Endodermal cell (in vitro differentiated cells): ENCODE measurements at places on chromosomes 4 and X.

GRCh38 chr4:139084804-139085093 lies 69.2 kb downstream of the NOCT start:
- DNase-seq = no peak

- DNase-seq = peak; percentile 5
Observed at GRCh38 chr4:5433196-5433595, 275.2 kb downstream of the EVC2 start.

DNA sequence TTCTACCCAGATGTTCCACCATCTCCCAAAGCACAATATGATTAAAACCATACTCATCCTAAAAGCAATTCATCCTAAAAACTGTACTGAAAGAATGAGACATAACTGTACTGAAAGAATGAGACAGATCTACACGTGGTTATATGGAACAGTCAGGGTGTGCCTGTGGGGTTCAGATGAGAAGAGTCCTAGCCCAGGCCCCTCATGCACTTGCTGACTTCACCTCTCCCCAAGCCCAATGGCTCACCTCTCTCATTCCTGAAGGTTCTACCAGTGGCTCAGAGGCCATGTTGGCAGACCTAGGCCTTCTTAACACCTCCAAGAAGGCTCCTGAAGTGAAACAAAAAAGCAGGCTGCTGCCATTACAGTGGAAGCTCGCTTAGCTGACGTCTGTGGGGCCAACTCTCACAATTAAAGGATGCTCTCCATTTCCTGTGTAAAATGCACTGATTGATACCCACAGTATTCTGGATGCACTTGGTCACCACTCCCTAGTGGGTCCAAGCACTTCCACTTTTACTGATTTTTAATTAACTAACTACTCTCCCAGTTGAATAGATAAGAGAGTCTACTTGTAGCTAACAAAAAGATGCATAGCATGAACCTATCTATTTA lies 3.8 kb downstream of the PLAC1 start:
- DNase-seq = no peak

- peak; percentile 60 for DNase-seq
Observed at GRCh38 chrX:48696909-48697727, 584 bp downstream of the SUV39H1 start.

DNA sequence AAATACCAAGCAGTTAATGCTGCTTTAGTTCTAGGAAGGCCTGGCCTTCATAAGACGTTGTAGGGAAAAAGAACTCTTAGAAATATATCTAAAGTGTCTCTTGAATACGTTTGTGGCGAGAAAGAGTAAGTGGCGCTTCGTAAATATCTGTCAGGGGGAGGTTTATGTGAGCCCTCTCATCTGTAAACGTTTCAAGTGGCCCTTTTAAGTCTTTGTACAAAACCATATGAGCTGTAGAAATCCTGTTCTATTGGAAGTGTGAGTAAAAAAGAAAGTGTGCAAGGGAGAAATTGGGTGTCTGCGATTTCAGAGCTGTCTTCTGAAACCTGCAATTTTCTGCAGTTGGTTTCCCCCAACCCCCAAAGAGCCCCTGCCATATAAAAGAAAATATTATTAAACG lies 8.6 kb upstream of the INTU start:
- DNase-seq = no peak

DNA sequence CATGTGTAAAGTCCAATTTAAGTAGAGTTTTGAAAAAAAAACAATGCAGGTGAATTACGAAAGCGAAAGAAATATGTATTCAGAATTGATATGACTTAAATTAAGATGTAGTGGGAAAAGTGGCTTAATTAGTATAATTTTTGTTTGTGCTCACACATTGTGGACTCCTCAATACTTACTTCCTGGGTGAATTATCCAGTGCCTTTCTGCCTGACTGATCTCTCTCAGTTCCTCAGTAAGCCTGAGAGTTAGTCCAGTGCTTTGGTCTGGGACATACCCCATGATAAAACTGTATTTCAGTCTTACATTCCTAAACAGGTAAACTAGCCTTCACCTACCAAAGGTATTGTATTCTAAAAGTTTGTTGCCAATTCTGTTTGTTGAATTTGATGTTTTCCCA lies 8.4 kb downstream of the PGAM4 start:
- DNase-seq = no peak

DNA sequence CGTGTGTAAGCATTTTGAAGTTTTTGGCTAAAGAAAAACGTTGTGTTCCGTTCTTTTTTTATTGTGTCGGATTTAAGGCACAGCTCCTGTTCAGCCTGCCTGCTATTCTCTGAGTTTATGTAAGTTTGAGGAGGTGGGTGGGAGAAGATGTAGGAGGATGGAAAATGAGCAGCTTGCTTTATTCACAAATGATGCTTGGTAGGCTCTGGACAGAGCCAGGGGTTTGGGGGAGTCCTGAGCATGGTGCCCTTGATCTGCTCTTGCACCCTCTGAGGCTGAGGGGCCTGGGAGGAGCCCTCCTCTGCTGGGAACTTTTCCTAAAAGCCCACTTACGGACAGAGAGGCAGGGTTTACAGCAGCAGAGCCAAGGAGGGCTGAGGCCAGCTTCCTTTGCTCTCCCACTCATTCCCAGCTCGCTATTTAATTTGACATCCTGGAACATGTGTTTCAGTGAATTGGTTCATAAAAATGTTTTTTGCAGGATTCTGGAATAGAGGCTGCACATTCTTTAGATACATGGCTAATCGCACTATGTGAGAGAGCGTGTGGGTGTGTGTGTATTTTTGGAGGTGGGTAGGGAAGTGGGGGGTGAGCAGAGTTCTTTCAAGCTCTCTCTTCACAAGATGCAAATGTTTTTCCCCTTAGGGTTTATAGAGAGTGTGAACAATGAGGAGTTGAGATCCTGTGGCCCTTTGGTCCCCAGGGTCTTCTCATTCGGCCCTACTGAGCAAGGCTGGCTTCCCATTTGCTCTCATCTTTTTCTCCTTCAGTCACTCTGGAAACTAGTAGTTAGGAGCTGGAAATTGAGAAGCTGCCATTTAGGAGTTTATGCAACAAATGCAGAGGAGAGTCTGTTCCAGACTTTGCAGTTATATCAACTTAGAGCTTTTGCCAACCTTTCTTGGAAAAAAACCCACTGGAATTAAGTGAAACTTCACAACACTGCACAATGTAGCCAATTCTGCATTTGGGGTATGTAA lies 32.1 kb downstream of the TMEM131L start:
- no peak for DNase-seq

GRCh38 chr4:153464068-153464467 lies 2.1 kb upstream of the TMEM131L start:
- no peak for DNase-seq

DNA sequence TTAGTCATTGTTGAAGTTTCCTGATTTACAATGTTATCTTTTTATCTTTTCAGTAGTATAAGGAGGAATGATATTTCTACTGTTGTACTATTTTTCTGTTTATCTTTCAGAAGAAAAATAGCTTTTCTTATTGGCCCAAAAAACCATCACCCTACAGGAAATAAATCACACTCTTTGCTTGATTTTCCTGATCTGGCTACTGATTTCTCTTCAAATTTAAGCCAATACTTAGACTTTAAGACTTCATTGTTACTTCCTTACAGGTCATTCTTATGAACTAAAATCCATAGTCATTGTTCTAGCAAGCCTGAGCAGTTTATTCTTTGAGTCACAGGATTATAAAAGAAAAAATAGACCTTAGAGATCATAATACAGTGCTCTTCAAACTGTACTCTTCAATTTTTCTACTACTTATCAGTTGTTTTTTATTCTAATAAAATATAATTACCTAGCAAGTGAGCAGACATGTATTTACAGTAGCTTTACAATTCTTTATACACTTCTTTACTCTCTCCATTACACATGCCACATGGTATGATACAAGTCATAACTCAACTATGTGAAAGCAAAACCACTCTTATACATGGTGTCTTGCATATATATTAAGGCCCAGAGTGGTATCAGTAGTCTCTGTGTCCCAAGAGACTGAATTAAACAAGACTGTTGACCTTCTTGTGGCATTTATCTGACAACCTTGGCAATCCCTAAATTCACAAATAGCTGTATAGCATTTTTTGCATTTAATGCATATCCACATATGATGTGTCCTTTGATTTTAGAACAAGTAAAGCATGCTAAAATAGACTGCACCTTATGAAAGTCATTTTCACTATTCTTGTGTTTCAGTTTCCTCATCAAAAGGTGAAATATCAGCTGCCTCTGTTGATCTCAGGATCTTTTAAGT lies 47.9 kb downstream of the TET2 start:
- DNase-seq = no peak

DNA sequence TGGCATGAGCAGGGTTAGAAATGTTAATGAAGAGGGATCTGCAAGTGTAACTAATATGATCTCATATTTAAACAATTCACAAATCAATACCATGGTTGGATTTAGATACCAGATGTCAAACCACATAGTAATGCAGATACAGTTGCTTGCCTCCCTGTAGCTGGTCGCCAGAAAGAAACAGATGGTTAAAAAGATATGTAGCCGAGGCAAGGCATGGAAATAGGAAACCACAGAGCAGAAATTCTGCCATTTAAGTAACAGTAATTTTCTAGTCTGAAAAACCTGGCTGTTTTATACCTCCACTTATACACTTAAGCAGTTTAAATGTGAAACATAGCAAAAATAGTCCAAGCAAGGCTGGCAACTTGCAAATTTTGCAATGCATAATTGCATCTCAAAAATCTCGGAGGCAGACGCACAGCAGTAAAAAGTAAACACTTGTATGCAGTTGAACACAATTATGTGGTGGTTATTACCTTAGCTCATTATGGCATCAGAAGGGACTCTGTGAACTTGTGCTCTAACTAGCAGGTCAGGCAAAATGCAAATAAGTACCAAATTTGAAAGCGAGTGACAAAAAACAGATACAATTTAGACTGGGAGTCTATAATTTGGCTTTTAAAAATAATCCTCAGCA lies 126.8 kb downstream of the NAA11 start:
- no peak for DNase-seq

GRCh38 chr4:137640838-137641158 lies 108.5 kb upstream of the PCDH18 start:
- no peak for DNase-seq

- no peak for DNase-seq
Observed at GRCh38 chrX:139532834-139533233, 2.3 kb downstream of the F9 start.

GRCh38 chrX:43328358-43328946 lies 327.6 kb upstream of the MAOA start:
- DNase-seq = no peak

DNA sequence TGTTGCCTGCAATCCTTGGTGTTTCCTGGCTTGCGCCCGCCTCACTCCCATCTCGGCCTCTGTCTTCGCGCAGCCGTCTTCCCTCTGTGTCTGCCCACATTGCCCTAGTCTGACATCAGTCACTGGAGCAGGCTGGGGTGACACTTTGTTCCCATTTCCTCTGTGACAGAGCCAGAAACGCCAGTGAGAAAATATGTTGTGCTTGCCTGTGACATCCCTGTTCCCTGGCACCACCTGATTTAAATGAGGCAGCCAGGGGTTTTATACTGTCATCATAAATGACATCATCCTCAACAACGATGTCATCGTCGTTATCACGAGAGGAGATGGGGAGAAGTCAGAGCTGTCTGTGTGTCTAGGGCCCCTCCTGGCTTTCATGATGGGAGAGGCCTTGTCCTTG lies 29.1 kb downstream of the ZNF185 start:
- DNase-seq = no peak

GRCh38 chrX:101241531-101241930 lies 21.9 kb downstream of the DRP2 start:
- no peak for DNase-seq

- DNase-seq = no peak
Observed at GRCh38 chr4:105934386-105934785, 39.1 kb downstream of the NPNT start.

- no peak for DNase-seq
Observed at GRCh38 chrX:65687367-65687766, 19.9 kb downstream of the MSN start.

DNA sequence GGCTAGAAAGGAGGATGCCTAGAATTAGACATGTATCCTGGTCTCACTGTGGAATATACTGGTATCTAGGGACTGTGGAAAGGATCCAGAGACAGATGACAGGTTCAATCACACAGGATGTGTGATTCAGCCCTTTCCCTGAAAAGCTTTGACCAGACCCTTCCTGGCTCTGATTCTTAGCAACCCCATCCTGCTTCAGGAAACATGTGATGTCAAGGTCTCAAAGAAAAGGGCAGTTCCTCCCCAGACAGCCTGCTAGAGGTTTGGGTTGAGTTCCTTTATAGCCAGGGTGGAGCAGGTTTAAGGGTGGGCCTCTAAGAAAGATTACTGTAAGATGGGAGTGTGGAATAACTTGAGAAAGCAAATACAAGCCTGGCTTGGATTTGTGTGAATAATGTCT lies 3.0 kb downstream of the BMP15 start:
- DNase-seq = no peak

DNA sequence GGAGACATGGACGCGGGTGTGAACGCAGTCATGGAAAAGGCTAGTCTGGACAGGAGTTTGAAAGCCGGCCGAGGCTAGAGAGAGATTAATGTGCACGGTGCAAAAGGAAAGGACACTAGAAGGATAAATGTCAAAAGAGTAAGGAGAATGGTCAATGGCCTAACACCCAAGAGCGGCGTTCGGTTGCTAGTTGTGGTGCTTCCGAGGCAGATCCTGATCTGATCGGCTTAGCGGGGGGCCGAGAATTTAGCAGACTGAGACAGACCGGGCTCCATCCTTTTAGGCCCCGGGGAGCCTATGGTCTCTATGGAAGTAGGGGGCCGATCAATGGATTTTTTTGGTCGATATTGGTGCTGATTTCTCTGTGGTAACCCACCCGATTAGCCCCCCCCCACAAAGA lies 6.9 kb downstream of the GAGE10 start:
- peak; percentile 68 for DNase-seq

DNA sequence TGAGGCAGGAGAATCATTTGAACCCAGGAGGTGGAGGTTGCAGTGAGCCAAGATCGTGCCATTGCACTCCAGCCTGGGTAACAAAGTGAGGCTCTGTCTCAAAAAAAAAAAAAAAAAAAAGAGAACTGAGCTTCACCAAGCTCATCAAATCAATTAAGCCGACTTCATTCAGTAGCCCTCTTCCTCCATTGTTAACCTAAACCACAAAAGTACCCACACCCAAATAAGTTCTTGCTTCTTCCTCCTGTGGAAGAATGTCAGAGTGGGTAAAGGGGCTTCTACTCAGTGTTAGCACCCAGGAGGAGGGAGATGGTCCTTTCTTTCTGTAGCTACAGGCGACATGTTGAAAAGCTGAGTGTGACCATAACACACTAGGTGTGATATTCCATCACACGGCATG lies 58.6 kb upstream of the CHRNA9 start:
- no peak for DNase-seq

GRCh38 chr4:79609817-79610216 lies 201.8 kb upstream of the GK2 start:
- DNase-seq = no peak

DNA sequence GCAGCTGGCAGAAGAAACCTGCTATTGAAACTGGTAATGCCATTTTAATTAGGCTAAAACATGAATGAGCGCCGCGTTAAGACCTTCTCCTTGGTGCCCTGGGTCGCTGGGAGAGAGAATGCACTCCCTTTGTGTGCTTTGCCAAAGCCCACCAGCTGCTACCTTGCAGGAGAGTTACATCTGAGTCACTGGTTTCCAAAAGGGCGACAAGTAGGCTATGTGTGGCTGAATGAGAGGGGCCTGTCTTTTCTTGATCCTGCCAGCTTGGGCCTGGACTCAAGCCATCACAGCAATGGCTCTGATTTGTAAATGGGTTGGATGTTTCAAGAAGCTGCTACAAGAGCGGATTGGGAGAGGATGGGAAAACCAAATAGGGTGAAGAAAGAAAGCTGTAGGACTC lies 81.5 kb downstream of the NHS start:
- peak; percentile 48 for DNase-seq

GRCh38 chrX:81259714-81260395 lies 58.0 kb downstream of the SH3BGRL start:
- DNase-seq = no peak
